Activated T-cell treated with anti-CD3 and anti-CD28 coated beads for 48 hours (primary cell): ENCODE measurements at places on chromosomes 5 and 9.

GRCh38 chr5:159705948-159706347 lies 210.3 kb upstream of the ADRA1B start:
- no peak for DNase-seq

DNA sequence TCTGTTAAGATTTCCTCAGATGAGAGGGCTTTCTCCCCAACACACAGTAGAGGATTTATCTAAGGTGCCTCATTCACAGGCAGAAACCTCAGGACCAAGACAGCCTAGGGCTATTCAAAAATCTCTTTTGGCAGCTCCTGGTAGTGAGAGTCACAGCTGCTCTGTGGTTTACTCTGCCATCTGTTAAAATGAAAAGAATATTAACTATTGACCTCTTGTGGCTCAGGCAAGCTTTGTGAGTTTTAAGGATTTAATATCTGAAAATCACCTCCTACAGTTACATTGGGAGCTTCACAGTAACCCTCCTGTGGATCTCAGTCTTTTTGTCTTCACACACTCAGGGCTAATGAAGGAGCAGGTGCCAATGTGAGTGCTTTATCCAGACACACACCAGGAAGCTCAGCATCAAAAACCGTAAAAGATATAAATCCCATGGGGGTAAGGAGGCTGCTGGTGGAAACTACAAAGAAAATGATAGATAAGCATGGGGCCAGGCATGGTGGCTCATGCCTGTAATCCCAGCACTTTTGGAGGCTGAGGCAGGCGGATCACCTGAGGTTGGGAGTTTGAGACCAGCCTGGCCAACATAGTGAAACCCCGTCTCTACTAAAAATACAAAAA lies 29.7 kb downstream of the PPP1R2B start:
- no peak for DNase-seq

DNA sequence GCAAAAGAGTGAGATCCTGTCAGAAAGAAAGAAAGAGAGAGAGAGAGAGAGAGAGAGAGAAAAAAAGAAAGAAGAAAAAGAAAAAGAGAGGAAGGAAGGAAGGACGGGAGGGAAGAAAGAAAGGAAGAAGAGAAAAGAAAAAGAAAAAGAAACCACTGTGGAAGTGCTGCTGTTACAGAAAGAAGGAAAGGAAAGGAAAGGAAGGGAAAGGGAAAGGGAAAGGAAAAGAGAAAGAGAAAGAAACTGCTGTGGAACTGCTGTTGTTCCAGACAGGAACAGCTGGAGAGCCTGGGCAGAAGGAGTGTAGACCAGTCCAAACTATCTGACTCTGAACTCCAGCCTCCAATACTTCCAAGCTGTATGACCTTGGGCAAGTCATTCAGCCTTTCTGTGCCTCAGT lies 220.7 kb upstream of the WWC1 start:
- DNase-seq = no peak

- peak; percentile 22 for DNase-seq
These were observed 265.8 kb downstream of the MLLT3 start for GRCh38 chr9:20356403-20357036.
